Left lung (tissue), 14 donors: ENCODE measurements at places on chromosomes 4 and X. TPM values are rescaled to one million over a fixed set of nuclear protein-coding genes. Genes with fewer than 3 reads are reported as not detected.

- no peak for DNase-seq
Measured at GRCh38 chrX:8067754-8068462, 103.2 kb downstream of the VCX2 start.

Gene WDR19
- 80.7 TPM for polyA plus RNA-seq

- peak; percentile 11 for DNase-seq
Measured at GRCh38 chr4:119715490-119716445, 87.2 kb upstream of the PDE5A start.

DNA sequence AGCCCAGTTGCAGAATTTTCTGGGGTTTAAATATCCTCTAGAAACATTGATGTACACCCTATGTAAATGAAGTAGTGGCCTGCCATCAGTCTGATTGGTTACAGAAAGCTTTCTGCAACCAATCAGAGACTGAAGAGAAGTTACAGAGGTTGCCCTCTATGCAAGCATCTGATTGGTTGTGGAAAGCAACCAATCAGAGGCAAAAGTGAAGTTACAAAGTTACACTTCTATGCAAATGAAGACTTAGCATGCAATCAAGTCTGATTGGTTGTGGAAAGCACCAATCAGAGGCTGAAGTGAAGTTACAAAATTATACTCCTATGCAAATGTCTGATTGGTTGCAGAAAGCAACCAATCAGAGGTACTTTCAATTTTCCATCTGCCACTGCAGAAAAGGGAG, 51.9 kb upstream of the USP9X start:
- DNase-seq = no peak

DNA sequence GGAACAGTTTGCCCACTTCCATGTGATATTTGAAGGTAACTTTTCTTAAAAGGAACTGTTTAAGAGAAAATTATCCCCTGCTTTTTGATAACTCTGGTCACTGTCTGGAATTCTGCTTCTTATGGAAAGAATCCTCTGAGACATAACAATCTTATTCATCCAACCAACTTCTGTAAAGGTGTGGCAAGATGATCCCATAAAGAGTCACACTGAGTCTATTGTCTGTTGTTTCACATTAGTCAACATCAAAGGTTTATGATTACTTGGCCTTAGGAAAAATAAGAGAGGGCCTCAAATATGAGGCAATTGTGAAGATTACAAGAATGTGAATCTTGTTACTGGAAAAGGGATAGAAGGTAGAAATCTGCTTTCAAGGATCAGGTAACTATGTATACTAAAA, 88.0 kb upstream of the MAGEB18 start:
- no peak for DNase-seq

DNA sequence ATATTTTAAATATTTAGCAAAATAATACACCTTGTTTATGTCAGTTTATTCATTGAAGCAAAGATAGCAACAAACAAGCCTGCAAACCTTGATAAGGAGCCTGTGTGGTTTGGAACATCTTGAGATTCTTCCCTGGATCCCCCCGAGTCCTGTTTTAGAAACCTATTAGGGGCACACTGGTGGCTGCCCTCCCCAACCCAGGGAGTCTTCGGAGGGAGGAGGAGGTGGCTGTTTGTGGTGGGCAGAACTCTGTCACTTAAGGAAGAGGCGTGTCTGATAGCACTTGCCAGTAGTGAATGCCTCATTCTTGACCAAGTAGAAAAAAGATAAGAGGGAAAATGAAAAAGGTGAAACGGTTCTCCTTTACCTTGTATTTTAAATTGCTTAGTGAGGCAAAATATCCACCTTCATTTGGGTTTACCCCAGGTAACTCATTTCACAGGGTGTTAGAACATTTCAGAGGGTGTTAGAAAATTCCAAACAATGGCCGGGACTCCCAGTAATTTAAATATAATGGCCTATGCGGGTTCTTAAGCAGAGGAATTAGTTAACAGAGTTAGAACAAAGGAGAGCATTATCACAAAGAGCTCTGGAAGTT, 10.4 kb downstream of the KIT start:
- DNase-seq = no peak

Gene POF1B
- polyA plus RNA-seq = 0.34 TPM

Gene TMPRSS11F
- not detected for polyA plus RNA-seq

Gene HPF1
- polyA plus RNA-seq = 51.3 TPM
